ENCODE measurements at places on chromosomes 16 and 17.

- peak; percentile 29 for DNase-seq
Measured at GRCh38 chr16:11181899-11182279, 74.1 kb downstream of the SOCS1 start.

DNA sequence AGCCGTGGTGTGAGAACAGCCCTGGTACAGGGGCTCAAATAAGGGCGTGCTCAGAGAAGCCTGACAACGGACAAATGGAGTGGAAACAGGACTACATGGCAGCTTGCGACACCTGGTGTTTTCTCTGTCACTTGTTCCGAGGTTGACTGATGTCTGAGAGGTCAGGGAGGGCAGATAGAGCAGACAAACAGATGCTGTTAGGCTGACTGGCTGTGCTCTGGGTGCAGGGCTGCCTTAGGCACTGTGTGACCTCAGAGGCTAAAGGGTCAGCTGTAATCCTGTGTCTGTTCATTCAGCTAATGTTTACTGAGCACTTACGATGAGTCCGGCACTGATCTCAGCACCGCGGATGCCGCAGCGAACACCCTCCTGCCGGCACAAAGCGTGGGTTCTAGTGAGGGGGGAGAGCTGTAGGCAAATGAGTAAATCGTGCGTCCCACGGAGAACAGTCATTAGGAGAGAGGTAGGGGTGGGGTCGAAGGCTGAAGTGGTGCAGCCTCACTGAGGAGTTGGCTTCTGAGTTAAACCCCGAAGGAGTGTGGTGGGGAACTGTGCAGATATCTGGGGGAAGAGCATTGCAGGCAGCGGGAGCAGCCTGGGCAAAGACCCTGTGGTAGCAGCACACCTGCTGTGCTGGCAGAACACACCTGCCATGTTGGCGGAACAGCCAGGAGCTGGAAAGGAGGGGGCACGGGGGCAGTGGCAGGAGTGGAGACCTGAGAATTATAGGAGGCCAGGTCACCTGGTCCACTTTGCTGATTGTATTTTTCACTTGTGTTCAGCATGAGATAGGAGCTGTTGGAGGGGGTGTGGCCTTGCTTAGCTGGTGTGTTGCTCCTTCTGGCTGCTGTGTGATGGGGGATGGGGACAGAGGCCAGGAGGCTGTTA, 35.0 kb downstream of the GPT2 start:
- no peak for DNase-seq

GRCh38 chr16:879461-879861, 78.9 kb upstream of the GNG13 start:
- no peak for DNase-seq

DNA sequence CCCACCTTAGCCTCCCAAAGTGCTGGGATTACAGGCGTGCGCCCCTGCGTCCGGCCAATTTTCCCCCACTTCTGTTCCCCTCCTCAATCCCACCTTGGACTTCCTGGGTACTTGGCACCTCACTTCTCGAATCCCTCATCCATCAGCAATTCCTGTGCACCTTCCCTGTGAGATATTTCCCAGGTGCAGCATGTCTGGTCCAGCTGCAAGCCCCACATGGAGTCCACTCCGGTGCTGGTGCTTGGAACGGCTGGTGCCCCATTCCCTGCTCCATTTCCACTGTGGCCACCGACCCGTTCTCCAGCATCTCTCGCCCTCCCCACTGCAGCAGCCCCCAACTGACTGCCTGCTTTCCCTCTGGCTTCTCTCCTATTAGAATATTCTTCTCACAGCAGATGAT, 35.3 kb downstream of the NOL11 start:
- DNase-seq = no peak

DNA sequence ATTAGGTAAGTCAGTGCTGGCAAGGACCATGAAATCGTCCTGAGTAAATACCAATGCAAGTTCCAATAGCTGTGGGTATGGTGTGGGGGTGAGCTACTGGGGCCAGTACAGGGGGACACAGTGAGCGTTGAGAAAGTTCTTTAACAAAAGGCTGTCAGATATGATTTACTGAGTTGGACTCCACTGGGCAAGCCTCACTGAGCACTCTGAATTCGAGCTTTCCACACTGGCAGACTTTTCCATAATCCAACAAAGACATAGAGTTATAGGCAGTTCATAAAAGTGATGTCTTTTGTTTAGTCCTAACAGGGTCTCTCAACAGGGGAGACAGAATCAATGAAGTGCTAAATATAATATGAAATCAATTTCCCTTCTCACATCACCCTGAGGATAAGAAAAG, 489.0 kb downstream of the KCNJ2 start:
- no peak for DNase-seq

DNA sequence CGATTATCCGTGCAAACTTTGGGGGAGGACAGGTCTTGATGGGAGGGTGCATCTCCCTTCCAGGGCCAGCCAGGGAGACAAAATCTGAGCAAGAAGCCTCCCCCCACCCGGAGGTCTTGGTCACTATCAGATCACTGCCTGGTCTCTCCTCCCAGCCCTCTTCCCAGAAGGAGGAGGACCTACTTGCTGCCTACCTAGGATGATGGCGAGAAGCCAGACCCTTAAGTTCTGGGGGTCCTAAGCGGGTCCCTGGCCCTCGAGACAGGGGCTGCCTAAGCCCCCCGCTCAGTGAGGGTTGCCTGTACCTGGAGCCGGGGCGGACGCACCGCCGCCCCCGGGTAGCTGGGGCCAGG, 4.6 kb downstream of the TSPOAP1 start:
- DNase-seq = no peak

GRCh38 chr16:46746821-46747776, 1.0 kb downstream of the MYLK3 start:
- DNase-seq = no peak

- no peak for DNase-seq
Measured at GRCh38 chr17:1183171-1183873, 3.5 kb upstream of the ABR start.

DNA sequence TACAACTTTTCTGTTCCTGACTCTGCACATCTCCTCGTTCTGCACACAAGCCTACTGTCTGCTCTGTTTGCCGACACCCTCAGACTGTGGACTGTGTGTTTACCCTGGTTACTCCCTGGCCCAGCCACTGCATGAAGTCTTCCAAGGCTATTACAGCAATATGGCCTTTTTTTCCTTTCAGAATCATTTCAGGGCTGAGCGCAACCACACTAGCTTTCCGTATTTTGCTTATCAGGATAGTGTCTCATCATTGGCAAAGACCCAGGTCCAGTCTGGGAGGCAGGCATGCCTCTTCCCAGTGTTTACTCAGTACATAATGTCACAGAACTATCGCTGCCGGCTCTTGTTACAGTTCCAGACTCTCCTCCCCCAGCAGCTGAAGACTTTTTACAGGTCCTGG, 10.1 kb downstream of the DNAH9 start:
- peak; percentile 4 for DNase-seq

DNA sequence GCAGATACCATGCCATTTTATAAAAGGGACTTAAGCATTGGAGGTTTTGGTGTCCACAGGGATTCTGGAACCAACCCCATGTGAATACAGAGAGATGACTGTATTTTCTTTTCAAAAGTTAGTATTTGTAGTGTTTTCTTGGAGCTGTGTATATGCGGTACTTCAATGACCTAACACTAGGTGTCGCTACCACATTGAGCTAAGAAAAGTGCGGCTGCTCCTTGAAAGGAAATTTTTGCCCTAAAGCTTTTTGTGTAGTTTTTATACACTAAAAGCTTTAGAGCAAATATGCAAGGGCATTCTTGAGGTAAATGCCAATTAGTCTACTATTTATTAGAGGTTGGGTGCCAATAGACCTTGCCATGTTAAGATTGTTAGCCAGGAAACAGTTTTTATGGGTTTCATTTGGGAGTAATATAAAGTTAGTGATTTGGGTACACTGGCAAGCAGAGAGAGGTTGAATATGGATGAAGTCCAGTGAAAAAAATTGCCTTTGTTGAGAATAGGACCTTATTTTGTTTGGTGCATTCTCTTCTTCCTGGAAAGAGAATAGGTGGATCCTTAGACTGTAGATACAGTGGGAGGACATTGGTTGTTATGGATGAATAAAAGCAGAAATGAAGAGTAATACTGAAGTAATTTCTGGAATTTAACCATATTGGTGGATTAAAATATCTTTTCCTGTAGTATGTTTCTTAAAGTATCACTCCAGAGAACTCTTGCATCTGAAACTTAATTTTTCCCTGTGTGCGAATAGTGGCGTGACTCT, 43.3 kb downstream of the BCAS3 start:
- peak; percentile 54 for DNase-seq

DNA sequence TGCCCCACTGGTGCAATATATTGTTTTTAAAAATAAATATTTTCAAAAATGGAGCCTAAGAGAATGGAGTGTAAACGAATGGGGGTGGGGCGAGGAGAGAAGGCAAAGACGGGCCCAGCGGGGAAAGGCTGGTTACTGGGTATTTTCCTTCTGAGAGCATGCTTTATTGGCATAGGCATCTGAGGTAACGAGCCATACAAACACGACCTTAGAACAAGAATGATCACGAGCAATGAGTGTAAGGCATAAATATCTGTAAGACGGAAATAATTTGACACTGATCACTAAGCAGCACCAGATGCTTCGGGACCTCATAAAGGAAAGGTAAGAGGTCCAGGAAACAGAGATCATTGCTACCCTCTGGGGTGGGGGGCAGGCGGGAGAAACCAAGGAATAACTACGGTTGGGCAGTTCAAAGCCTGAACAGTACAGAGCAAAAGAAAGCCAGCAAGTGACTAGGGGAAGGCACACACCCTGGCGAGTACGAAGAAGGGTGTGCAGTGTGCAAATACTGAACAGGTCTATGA, 959 bp downstream of the SSH2 start:
- DNase-seq = peak; percentile 55

DNA sequence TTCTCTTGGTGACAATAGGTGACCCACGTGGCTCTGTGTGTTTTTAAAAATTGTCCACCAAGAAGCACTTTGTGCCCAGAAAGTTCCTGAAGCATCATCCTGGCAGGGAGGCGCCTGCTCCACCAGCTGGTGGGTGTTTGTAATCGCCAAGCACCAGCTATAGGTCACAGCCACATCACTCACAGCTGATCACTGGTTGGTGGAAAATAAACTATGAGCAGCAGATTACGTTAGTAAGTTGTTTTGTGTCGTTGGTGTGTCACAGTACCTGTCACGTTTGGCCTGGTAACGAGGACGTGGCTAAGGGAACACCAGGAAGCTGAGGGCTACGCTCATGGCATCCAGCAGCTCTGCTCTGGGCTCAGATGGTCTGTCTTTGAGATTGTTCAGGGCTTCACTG, 10.1 kb downstream of the MRM3 start:
- peak; percentile 46 for DNase-seq

- DNase-seq = no peak
Measured at GRCh38 chr17:285751-286422, 66.7 kb downstream of the RPH3AL start.

DNA sequence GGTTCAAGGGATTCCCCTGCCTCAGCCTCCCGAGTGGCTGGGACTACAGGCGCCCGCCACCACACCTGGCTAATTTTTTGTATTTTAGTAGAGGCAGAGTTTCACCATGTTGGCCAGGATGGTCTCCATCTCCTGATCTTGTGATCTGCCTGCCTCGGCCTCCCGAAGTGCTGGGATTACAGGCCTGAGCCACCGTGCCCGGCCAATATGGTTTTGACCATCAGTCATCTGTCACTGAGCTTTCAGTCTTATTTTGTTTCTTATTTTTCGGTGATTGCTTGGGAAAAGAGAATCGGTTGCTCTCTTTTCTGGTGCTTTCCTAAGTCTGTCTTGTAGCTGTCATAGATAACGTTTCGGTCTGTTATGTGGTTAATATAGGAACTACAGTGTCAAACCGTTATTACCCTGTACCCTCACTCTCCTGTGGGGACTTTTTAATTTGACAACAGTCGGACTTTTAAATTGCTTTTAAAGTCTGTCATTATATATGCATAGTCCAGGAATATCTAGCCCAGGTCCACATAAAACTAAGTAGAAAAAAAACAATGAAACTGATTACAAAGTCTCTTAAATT, 453.4 kb downstream of the KCNJ18 start:
- no peak for DNase-seq

DNA sequence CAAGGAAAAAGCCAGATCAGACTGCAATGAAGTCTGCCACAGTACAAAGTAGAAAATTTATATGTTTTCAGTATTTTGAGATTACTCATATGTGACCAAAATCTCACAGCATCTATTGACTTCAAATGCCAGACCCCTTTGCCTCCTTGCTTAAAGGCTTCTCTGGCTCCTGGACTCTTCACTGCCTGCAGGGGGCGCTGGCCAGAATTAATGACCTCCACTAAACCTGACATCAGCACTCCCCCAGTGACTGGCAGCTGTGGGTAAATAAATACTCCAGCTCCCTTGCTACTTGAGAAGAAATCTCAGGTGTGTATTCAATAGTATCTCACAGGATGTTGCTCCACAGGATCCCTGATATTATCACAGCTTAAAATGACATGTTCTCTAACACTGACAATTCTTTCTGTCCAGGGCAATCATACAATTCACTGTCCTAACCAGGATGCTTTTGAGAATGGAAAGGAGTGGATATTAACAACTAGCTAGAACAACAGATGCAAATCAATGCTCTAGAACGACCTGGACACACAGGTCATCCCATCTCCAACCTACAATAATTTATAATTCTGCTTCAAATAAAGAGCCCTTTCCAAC, 4.0 kb downstream of the BECN1 start:
- DNase-seq = peak; percentile 44

GRCh38 chr17:28554565-28554964, 2.1 kb upstream of the UNC119 start:
- no peak for DNase-seq

- peak; percentile 94 for DNase-seq
Measured at GRCh38 chr16:1688807-1689560, 10.9 kb downstream of the JPT2 start.

- peak; percentile 5 for DNase-seq
Measured at GRCh38 chr17:9513266-9513665, 62.4 kb downstream of the STX8 start.

DNA sequence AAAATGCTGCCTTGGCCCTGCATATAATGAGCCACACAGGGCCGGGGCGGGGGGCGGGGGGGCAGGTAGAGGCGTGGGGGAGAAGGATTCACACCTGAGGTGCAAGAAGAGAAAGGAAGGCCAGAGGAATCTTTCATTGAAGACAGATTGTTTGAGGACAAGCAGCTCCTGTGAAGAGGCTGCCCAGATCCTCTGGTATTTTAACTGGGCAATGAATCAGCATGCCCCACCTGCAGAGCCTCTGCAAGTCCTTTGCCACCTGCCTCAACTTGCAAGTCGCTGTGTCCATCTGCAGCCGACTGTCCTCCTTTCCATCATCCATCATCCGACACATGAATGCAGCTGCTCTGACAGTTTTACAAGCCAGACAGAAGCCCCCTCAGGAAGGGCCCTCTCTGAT, 1.2 kb upstream of the SOST start:
- peak; percentile 72 for DNase-seq

DNA sequence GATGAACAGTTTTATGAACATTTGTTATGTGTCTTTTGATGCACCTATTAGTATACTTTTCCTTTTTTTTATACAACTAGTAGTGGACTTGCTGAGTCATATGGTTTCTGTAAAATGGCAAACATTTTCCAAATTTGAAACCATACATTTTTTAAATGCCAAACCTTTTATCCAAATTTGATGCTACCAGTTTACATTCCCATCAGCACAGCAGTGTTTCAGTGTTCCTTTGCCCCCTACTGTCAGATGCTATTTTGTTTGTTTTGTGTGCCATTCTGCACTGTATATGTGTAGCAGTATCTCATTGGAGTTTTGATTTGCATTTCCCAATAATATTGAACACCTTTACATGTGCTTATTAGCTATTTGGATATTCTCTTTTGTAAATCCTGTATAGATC, 219.4 kb downstream of the TANC2 start:
- DNase-seq = no peak

GRCh38 chr16:1556254-1556653, 22.8 kb downstream of the TMEM204 start:
- no peak for DNase-seq

GRCh38 chr16:23595246-23595950, 718 bp downstream of the NDUFAB1 start:
- no peak for DNase-seq

Measured in bronchial epithelial cell (primary cell).